Activated CD4-positive, CD25-positive, alpha-beta regulatory T cell treated with anti-CD3 and anti-CD28 coated beads, Interleukin-2, amount 50 U/mL, for 16 hours (primary cell): ENCODE measurements at places on chromosomes 3 and 15.

DNA sequence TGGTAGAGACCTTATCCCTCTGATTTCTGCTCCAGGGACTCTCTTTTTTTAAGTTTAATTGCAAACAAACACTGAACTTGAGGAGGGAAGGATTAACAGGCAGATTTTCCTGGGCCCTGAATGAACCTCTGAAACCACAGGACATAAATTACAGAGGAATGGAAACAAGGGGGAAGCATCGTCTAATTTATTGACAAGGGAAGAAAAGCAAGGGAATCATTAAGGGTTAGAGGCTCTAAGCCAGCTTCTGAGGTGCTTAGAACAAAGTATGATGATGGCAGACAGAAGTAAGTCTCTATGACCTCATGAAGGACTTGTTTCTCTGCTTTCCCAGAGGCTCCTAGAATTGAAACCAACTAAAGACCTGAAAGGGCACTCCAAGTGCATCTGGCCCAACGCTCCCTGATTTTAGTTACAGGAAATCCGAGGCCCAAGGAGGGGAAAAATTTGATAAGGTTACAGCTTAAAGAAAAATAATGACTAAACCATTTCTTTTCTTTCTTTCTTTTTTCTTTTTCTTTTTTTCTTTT is 244.7 kb upstream of the NR2E3 start:
- DNase-seq: no peak

DNA sequence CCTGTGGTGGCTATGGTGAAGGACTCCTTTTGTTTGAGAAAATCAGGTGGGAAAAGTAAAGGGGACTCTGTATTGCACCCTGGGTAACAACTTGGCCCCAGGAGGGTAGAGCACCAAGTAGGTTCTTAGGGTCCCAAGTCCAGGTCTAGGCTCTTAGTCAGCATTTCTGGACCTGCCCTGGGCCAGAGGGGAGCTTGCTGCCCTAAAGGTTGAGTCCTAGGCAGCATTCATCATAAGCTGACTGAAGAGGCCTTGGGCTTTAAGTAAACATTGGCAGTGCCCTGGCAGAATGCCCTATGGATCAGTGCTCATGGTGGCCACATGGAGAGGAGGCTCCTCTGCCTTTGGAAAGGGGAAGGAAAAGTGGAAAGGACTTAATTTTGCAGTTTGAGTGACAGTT is 268.5 kb upstream of the CTNNB1 start:
- DNase-seq: no peak

- no peak for DNase-seq
Measured at GRCh38 chr3:10294030-10294586, 1.4 kb upstream of the GHRL start.

GRCh38 chr15:90820481-90820880 is 47.9 kb upstream of the FURIN start:
- no peak for DNase-seq

GRCh38 chr3:38634111-38634510 is 15.4 kb downstream of the SCN5A start:
- no peak for DNase-seq

- DNase-seq: no peak
Measured at GRCh38 chr3:96915445-96915844, 101.1 kb downstream of the EPHA6 start.

- DNase-seq: no peak
Measured at GRCh38 chr3:15094187-15094875, 4.6 kb downstream of the RBSN start.

- DNase-seq: no peak
Measured at GRCh38 chr15:98422130-98422478, 226.2 kb upstream of the IGF1R start.

DNA sequence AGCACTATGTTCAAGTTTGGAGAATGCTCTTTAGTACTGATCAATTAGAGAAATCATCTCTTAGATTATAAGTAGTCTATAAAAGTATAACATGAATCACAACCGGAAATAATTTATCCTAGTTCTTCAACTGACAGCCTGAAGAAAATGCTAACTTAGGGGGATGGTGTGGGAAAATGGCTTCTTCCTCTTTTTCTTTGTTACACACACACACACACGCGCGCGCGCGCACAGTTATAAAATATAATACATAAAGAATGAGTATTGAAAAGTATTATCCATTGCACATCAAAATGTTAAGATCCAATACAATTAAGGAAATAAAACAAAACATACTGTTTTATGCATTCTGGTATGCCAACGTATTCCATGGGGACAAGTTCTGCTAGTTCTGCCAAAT is 11.2 kb upstream of the GTF2A2 start:
- no peak for DNase-seq

- no peak for DNase-seq
Measured at GRCh38 chr3:138082992-138083386, 32.4 kb downstream of the DZIP1L start.

DNA sequence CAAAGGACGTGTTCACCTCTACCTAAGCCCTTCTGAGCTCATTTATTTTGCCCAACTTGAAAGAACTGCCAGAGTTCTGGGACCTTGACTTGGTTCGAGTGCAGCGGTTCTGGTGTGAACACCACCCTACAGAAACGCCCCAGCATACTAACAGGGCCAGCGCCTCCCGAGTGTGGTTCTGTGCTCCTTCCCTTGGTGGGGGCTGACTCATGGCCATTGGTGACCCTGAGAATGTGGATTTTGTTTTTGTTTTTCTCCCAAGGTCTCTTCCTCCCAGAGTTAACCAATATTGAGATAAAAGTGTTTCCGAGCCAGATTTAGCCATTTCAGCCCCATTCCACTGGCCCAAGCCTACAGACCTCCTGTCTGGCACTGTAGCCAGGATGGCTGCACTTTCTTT is 27.9 kb downstream of the SEMA7A start:
- DNase-seq: no peak

DNA sequence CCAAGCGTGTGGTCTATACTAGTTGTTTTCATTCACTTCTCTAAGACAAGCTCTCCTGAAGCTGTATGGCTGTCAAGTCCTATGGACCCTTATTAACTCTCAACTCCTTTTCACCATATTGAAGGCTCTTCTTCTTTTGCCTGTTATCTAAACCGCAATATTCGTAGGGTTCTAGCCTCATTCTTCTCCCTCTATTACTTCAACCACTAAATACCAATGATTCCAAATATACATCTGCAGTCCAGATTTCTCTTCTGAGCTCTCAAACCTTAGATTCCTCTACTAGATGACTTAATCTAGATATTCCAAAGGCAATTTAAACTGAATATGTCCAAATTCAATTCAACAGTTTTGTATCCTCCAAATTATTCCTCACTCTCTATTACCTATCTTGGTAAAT is 24.6 kb downstream of the AQR start:
- DNase-seq: no peak

GRCh38 chr3:127014536-127015281 is 31.8 kb downstream of the PLXNA1 start:
- no peak for DNase-seq

DNA sequence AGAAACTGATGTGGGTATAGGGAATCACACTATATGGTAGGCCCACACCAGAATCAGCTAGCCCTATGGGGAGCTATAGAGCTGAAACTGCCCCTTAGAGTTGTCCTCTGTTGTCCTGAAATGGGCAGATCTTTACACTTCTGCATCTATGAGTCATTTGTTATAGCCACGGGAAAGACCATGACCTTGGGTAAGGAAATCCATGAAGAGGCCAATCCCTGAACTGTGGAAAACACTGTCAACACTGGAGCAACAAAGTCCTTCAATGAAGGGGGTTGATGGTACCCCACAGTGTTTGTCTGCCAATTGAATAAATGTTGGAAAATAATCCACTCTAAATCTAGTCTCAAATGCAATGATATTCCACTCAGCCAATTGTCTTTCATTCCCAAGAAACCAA is 5.2 kb upstream of the CD200R1 start:
- no peak for DNase-seq

DNA sequence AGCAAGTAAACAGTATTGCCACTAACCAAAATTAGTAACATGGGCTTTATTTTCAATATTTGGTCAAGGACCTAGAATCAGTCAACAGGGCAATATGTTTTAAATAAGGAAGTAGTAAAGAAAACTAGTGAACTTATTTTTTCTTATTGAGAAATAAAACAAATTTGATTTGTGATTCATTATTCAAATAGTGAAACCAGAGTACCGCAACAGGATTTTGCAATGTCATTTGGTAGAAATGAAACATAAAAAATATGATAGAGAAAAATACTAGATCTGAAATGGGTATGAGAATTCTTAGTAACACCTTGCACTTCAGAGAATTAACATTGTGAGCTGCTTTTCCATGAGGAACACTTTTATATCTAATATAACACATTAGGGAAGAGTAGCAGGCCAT is 291.8 kb upstream of the GBE1 start:
- no peak for DNase-seq

GRCh38 chr3:167908746-167909503 is 173.4 kb downstream of the SERPINI1 start:
- DNase-seq: no peak

GRCh38 chr15:64928626-64929220 is 17.0 kb downstream of the ANKDD1A start:
- DNase-seq: no peak
